Activated CD4-positive, alpha-beta T cell treated with anti-CD3 and anti-CD28 coated beads, Interleukin-2, amount 50 U/mL, for 24 hours (primary cell): ENCODE measurements at places on chromosomes 16 and 17.

GRCh38 chr17:72219137-72219823, 98.5 kb downstream of the SOX9 start:
- no peak for DNase-seq

GRCh38 chr16:55499951-55500529, 8.8 kb upstream of the LPCAT2 start:
- DNase-seq, result peak; percentile 9

DNA sequence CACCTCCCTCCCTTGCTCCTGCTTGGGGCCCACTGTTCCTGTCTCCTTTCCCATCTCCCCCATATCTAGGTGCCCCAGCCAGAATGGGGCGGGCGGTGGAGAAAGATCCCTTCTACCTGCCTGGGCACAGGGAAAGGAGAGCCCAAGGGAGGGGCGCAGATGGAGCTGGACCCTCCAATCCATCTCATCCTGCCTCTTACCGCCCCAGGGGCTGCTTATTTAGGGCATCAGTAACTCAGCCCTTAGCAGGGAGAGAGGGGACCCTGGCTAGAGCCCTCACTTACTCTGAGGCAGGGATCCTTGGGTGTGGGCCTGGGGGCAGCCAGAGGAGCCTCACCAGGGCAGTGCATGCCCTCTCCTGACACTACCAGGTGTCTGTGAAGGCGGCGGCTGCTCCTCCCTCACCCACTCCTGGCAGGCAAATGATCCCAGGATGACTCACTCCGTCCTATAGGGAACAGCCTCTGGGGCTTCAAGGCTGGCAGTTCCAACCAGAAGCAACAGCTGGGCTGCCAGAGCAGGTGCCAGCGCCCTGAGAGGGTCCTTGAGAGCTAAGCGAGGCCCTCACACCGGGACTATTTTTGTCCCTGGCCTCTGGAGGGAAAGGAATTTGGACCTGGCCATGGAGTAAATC, 16.3 kb upstream of the BCAR1 start:
- DNase-seq, result no peak

DNA sequence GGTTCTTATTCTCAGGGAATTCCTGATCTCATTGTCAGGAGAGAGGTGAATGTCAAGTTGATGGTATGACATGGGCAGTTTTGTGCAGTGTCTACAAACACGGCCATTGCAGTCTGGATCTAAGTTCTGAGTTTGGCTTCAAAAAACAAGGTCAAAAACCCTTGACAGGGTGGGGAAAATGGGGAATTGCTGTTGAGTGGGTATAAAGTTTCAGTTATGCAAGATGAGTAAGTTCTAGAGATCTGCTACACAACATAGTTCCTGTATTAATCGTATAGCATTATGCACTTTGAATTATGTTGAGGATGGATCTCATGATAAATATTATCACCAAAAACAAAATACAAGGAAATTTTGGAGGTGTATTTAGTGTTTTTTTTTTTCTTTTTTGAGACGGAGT, 36.6 kb upstream of the CARMIL2 start:
- no peak for DNase-seq

GRCh38 chr17:28807925-28808634, 34.5 kb downstream of the FAM222B start:
- DNase-seq, result no peak
